ENCODE measurements at places on chromosomes 12 and 14.

DNA sequence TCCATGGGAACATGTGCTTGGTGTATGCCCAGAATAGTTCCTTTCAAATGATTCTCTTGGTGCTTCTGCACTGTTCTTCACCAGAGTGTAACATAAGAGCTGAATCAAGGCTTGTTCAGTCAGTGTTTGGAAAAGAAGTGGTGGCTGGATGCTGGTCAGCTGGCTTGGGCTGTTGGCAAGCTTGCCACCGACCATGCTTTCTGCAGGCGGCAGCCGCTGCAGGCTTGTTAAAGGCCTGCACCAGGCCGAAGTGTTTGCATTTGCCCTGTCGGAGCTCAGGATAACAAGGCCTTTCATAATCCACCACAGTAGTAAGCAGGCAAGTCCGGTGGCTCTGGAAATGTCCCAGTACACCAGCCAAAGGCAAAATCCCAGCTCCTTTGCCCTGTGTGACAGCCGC lies 26.9 kb downstream of the DAAM1 start:
- DNase-seq: no peak

GRCh38 chr14:101735453-101735852 lies 26.1 kb upstream of the PPP2R5C start:
- no peak for DNase-seq

GRCh38 chr14:104978746-104979691 lies 845 bp upstream of the AHNAK2 start:
- DNase-seq: peak; percentile 67

- no peak for DNase-seq
These were observed 21.4 kb upstream of the IGF1 start for GRCh38 chr12:102501773-102502172.

GRCh38 chr12:97941686-97942354 lies 479.2 kb downstream of the RMST start:
- DNase-seq: no peak
